Stomach (tissue), 19 donors: ENCODE measurements at places on chromosomes 1 and 21. TPM values are rescaled to one million over a fixed set of nuclear protein-coding genes. Genes with fewer than 3 reads are reported as not detected.
A peak's percentile ranks its signal among the peaks of the same experiment; 100 is the strongest.

DNA sequence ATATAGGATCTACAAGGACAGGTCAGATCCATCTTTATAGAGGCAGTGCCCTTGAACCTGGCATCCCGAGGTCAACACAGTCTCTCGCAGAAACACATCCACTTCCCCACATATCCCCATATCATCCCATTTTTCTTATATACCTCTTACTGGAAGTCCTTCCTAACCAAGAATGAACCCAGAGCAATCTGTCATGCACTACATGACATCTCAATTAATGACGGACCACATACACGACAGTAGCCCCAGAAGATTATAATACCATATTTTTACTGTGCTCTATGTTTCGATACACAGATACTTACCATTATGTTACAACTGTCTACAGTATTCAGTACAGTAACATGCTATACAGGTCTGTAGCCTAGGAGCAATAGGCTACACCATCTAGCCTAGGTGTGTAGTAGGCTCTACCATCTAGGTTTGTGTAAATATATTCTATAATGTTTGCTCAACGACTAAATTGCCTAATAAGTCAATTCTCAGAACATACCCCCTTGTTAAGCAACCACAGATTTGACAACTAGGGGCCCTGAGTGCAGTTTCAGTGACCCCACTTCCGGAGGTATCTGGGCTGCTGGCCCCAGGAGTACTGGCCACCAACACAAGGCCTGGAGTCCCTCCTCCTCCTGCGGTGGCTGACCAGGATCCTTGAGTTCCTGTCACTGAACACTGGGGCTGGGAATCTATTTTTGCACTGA is 28.1 kb downstream of the PTPN14 start:
- no peaks in the 10 kb centered on the region for H3K27me3 ChIP-seq
- no peak for DNase-seq
- no peaks in the 10 kb centered on the region for H3K36me3 ChIP-seq
- H3K4me1 ChIP-seq: peaks cover 31% of the 10 kb centered on the region
- no peak overlapping the region for H3K4me3 ChIP-seq

GRCh38 chr1:39872698-39873097 is 10.6 kb downstream of the TRIT1 start:
- no peaks in the 10 kb centered on the region for H3K27me3 ChIP-seq
- no peak overlapping the region for H3K27ac ChIP-seq
- DNase-seq: no peak

DNA sequence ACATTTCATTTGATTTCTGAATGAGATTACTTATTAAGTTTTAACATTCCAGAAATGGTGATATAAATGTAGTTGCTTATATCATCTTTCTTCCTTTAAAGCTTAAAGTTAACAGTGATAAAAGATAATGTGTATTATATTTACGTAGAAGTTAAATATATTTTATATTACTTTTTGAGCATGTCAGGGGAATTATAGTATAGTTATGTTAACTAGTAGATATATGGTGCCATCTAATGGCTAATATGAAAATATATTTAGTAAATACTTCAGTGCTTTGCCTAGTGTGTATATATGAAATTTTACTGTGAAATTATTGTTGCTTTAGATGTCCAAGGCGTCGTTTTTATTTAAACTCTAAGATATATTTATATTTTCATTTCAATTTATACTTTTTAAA is 51.5 kb downstream of the SYT14 start:
- peaks cover 3% of the 10 kb centered on the region for H3K27me3 ChIP-seq
- no peaks in the 10 kb centered on the region for H3K36me3 ChIP-seq
- no peak overlapping the region for H3K4me3 ChIP-seq
- H3K4me1 ChIP-seq: no peaks in the 10 kb centered on the region

DNA sequence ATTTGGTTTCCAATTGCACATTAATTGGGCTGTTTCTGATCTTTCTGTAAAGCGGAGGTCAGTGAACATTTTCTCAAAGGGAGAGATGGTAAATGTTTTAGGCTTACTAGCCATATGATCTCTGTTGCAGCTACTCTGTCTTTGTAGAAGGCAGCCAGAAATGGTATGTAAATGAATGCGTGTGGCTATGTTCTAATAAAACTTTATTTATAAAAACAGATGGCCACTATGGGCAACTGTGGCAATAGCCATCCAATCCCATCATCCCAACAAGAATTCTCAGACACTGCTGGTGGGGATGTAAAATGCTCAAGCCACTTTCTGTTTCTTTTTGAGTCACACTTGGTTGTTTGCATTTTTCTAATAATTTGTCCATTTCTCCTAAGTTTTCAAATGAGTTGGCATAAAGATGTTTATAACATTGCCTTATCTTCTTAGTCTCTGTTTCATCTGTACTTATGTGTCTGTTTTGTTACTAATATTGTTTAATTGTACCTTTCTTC is 448.8 kb upstream of the VAMP3 start:
- no peak overlapping the region for H3K27ac ChIP-seq
- no peak for DNase-seq
- no peaks in the 10 kb centered on the region for H3K27me3 ChIP-seq
- H3K36me3 ChIP-seq: no peaks in the 10 kb centered on the region
- H3K4me3 ChIP-seq: no peak overlapping the region

ARV1 gene
- total RNA-seq: 29.4 TPM

TRIM17 gene
- total RNA-seq: 6.2 TPM

GRCh38 chr1:225470211-225471108 is 42.6 kb upstream of the LBR start:
- peaks cover 12% of the 10 kb centered on the region for H3K4me1 ChIP-seq
- no peaks in the 10 kb centered on the region for H3K36me3 ChIP-seq
- no peak overlapping the region for H3K4me3 ChIP-seq
- no peak for DNase-seq
- no peak overlapping the region for H3K27ac ChIP-seq

IRF6 gene
- 11.6 TPM for total RNA-seq

RGS7 gene
- total RNA-seq: 2.2 TPM

TNFRSF14 gene
- total RNA-seq: 78.1 TPM

DNA sequence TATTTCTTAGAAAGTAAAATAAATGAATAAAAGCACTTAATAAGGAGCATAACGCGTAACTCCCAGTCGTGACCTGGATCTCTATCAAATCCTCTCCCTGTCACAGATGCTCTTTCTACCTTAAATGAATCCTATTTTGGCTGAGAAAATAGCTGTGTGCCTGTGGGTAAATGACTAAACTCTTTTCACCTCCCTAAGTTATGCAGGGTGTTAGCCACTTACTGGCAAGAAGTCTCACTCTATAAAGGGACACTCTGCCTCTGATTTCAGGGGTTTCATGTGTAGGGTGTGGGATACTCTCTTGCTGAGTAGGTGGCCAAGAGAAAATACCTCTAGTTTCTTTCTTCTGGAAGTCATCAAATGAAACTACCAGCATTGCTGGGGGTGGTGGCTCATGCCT is 24.3 kb upstream of the PPP1R15B start:
- no peaks in the 10 kb centered on the region for H3K27me3 ChIP-seq
- H3K4me1 ChIP-seq: peaks cover 20% of the 10 kb centered on the region
- H3K27ac ChIP-seq: peak overlapping the region; percentile 84
- H3K36me3 ChIP-seq: peaks cover 35% of the 10 kb centered on the region
- no peak overlapping the region for H3K4me3 ChIP-seq
- DNase-seq: no peak

DNA sequence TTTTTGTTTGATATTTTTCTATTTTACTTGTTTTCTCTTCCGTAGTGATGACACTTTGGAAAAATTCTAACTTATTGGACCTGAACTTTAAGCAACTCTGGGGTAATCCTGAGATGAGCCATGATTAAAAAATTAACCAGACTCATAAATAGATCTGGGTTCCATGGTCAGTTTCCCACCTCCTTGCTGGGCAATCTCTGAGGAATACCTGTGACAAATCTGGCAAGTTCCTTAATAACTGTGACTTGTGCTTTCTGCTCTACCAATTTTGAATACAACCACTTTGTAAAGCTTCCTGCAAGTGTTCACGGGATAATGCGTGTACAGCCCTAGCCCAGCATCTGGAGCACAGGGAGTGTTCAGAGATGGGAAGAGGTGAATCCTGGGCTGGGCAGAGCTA is 3.3 kb downstream of the OVGP1 start:
- no peak for DNase-seq
- no peaks in the 10 kb centered on the region for H3K4me1 ChIP-seq
- no peak overlapping the region for H3K4me3 ChIP-seq
- peaks cover 10% of the 10 kb centered on the region for H3K36me3 ChIP-seq
- H3K27me3 ChIP-seq: peaks cover 4% of the 10 kb centered on the region

DNA sequence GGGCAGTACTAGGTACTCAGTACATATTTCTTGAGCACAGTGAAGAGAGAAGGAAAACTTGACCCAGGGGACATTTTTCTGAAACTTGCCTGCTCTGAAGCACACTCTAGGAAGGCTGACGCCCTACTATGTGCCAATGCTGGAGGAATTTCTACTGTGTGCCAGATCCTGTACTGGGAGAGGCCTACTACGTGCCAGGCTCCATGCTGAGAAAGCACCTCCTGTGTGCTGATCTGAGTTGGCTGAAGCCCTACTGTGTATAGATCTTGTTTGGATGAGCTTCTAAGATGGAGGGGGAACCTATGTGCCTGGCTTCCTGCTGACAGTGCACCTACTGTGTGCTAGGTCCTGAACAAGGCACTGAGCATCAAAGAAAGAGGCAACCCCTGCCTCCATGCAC is 86.2 kb downstream of the GRIK3 start:
- H3K27me3 ChIP-seq: no peaks in the 10 kb centered on the region
- H3K4me1 ChIP-seq: no peaks in the 10 kb centered on the region
- H3K27ac ChIP-seq: no peak overlapping the region

DNA sequence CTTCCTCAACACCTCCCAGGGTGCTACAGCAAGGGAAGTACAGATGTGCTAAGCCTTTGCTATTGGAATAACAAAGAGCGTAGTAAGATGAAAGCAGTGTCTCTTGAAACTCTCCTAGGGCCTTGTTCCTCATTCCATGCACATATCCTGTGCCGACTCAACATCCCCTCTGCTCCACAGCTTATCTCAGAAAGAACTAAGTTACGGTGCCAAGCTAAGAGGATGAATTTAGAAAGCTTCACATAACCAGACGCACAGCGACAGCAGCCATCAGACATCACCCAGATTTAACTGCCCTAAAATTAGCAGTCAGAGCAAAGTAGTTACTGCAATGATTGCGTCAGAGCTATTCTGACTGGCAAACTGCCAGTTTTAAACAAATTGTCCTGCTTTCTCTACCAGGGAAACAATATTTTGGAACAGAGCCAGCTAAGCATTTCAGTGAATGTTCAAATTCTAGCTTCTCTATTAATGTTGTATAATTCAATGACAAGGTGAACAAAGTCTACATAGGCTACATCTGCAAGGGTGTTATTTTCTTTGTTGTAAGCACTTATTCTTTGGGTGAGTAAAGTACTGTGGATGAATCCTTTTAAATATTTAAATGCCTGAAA is 9.5 kb downstream of the SIPA1L2 start:
- no peak for DNase-seq
- H3K27ac ChIP-seq: peak overlapping the region; percentile 58
- H3K4me1 ChIP-seq: no peaks in the 10 kb centered on the region
- H3K27me3 ChIP-seq: no peaks in the 10 kb centered on the region

- DNase-seq: no peak
- no peaks in the 10 kb centered on the region for H3K27me3 ChIP-seq
- H3K4me3 ChIP-seq: no peak overlapping the region
- no peak overlapping the region for H3K27ac ChIP-seq
Measured at GRCh38 chr1:5949761-5950100, 42.5 kb downstream of the NPHP4 start.

GRCh38 chr1:220221670-220222069 is 50.6 kb downstream of the RAB3GAP2 start:
- H3K4me1 ChIP-seq: peaks cover 32% of the 10 kb centered on the region
- no peak overlapping the region for H3K27ac ChIP-seq
- H3K27me3 ChIP-seq: no peaks in the 10 kb centered on the region
- no peaks in the 10 kb centered on the region for H3K36me3 ChIP-seq
- H3K4me3 ChIP-seq: no peak overlapping the region

PRELP gene
- 10.7 TPM for total RNA-seq

HIVEP3 gene
- 65.3 TPM for total RNA-seq

LYPLA2 gene
- total RNA-seq: 29.0 TPM

SLC35F3 gene
- 1.5 TPM for total RNA-seq
